ENCODE measurements at places on chromosomes 3 and 15.

GRCh38 chr15:69713726-69714559 lies 261.3 kb downstream of the RPLP1 start:
- H3K27me3 ChIP-seq: no peaks in the 10 kb centered on the region
- peak; percentile 65 for DNase-seq
- H3K4me1 ChIP-seq: peaks cover 62% of the 10 kb centered on the region
- no peak overlapping the region for H3K4me3 ChIP-seq
- peak overlapping the region; percentile 67 for H3K27ac ChIP-seq

GRCh38 chr3:19254189-19254588 lies 105.9 kb downstream of the KCNH8 start:
- H3K36me3 ChIP-seq: no peaks in the 10 kb centered on the region
- DNase-seq: no peak
- no peaks in the 10 kb centered on the region for H3K4me1 ChIP-seq
- no peak overlapping the region for H3K27ac ChIP-seq
- no peaks in the 10 kb centered on the region for H3K27me3 ChIP-seq
- H3K4me3 ChIP-seq: no peak overlapping the region

DNA sequence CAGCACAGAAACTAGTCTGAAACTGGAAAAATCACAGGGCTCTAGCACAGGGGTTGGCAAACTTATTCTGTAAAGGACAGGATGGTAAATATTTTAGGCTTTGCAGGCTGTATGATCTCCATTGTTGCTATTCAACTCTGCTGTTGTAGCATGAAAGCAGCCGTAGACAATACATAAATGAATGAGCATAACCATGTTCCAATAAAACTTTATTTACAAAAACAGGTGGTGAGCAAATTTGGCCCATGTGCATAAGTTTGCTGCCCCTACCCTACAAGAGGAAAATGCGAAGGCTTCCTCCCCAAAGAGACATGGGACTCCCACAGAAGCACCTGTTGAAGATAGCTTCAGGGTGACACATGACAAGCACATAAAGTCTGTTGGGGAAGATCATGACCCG lies 59.2 kb downstream of the SYNM start:
- H3K27ac ChIP-seq: no peak overlapping the region
- no peak overlapping the region for H3K4me3 ChIP-seq
- DNase-seq: no peak
- no peaks in the 10 kb centered on the region for H3K4me1 ChIP-seq
- no peaks in the 10 kb centered on the region for H3K27me3 ChIP-seq
- H3K36me3 ChIP-seq: no peaks in the 10 kb centered on the region

- H3K27ac ChIP-seq: no peak within 1 kb of the TSS
- DNase-seq: no peak
- no peaks in the 10 kb centered on the region for H3K27me3 ChIP-seq
- no peaks in the 10 kb centered on the region for H3K4me1 ChIP-seq
Measured at GRCh38 chr3:124934577-124934976, at the start of gene MUC13. Gene MUC13, minus strand, starts transcription at chr3:124934751. Its CDS starts 39 bp downstream, at chr3:124934712.

DNA sequence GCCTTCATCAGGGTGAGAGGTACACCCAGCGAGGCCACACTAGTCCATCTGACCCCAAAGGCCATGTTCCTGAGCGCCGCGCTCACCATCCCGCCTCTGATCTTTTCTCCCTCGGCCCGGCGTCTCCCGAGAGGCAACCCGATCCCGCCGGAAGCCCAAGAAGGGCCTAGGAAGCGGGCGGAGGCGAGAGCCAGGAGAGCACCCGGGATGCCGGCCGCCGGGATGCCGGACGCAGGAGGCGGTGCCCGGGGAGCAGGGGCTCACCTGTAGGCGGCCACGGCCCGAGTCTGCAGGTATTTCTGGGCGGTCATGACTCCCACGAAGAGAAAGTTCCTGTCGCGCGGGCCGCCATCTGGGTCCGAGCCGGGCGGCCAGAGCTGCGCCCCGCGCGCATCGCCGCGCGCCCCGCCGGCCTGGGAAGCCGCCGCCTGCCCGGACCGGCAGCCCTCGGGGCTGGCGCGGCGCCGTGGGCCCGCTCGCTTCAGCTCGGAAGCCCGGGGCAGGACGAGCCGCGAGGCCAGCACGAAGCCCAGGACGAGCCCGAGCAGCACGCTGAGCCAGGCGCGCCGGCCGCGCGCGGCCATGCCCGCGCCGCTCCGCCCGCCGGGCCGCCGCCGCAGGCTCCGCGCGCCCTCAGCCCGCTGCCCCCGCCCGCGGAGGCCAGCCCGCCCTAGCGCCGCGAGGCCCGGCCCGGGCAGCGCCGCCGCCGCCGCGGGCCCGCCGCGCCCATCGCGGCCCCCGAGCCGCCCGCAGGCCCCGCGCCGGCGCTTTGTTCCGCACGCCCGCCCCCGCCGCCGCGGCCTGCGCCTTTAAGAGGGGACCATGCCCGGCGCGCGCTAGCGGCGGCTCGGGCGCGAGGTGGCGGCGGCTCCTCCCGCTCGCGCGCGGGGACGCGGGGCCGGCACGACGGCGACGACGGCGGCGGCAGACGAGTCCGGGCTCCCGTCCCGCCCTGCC lies 697 bp downstream of the CHSY1 start:
- no peak overlapping the region for H3K27ac ChIP-seq
- peaks cover 28% of the 10 kb centered on the region for H3K4me1 ChIP-seq
- no peak for DNase-seq

GRCh38 chr15:45276831-45277230 lies 24.8 kb downstream of the SLC28A2 start:
- peak; percentile 57 for DNase-seq
- peaks cover 13% of the 10 kb centered on the region for H3K4me1 ChIP-seq
- H3K36me3 ChIP-seq: no peaks in the 10 kb centered on the region

DNA sequence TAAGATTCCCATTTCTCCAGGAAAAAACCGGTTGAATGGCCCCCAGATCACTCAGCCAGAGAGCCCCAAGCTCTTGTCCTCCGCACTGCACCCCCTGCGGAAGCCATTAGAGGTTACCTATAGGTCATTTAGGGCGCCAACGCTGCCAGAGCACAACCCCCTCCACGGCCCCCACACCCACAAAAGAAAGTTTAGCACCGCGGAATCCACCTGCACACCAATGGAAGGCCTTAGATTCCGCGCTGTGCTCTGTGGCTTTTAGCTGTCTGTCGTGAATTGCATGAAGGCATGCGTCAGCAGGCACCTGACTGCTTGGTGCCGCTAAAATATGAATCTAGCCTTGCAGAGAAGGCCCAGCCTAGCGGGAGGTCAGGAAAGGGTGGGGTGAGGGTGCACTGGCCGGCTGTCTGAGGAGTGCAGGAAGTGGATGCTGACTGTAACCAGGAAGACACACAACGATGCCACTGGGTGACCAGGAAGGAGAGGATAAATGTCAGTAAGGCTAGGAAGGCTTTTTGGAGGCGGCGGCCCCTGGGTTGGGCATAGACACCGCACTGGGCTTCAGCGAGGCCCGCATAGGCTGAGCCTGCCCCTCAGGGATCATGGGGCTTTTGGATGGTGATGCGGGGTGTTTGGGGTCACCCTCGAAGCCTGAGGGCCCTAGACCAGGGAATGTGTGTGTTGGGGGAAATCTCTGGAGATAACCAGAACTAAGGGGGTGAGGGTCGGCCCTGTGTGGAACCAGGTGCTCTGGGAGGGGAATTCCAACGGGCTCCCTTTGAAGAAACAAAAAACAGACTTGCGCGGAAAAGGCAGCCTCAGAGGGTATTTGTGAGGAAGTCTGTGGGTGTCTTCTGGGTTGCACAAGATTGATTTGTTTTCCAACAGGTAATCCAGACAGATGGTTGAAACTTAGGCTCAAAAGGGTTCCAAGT lies 976 bp upstream of the NUP210 start:
- H3K4me1 ChIP-seq: peaks cover 41% of the 10 kb centered on the region
- H3K27ac ChIP-seq: peak overlapping the region; percentile 96
- no peaks in the 10 kb centered on the region for H3K27me3 ChIP-seq
- no peaks in the 10 kb centered on the region for H3K36me3 ChIP-seq
- H3K4me3 ChIP-seq: peak overlapping the region; percentile 47
- DNase-seq: peak; percentile 95

DNA sequence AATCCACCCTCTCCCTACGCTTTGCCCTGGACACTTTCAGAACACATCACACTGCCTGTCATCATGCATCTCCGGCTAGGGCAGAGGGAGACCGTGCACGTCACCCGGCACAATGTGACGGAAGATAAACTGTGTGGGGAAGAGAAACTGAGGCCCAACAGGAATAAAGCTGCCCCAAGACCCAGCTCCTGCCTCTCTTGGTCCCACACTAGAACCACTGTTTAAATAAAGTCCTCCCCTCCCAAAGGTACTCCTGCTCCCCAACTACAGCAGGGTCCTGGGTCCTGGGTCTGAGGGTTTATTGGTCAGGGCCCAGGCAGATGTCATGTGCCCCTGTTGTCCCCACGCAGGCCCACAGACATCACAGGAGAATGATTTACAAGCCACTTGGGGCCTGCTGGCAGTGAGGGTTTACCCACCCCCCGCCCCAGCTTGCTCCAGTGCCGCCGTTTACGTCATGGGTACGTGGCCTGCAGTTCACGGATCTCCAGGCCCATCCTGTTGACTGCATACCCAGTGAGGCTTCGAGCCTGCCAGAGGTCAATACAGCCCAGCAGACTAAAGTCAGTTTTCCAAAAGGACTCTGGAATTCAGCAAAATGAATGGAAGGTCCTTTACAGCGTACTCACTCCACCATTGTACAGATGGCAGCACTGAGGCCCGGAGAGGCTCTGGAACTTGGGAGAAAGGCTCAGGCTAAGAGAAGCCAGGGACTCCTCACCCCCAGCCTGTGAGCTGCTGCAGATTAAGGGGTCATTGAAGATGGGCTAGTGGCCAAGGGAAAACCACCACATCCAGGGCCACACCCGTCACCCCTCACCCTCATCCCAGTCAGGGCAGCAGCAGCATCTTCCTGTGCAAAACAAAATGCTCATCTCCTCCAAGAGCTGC lies 23.2 kb downstream of the ALS2CL start:
- no peak overlapping the region for H3K27ac ChIP-seq
- H3K4me3 ChIP-seq: no peak overlapping the region
- DNase-seq: peak; percentile 9
- H3K27me3 ChIP-seq: no peaks in the 10 kb centered on the region

GRCh38 chr15:34329006-34329405 lies 8.6 kb downstream of the SLC12A6 start:
- H3K4me1 ChIP-seq: peaks cover 33% of the 10 kb centered on the region
- H3K27me3 ChIP-seq: no peaks in the 10 kb centered on the region
- H3K4me3 ChIP-seq: no peak overlapping the region
- DNase-seq: no peak
- no peak overlapping the region for H3K27ac ChIP-seq
- no peaks in the 10 kb centered on the region for H3K36me3 ChIP-seq
